ENCODE measurements at places on chromosomes 16 and 17.

DNA sequence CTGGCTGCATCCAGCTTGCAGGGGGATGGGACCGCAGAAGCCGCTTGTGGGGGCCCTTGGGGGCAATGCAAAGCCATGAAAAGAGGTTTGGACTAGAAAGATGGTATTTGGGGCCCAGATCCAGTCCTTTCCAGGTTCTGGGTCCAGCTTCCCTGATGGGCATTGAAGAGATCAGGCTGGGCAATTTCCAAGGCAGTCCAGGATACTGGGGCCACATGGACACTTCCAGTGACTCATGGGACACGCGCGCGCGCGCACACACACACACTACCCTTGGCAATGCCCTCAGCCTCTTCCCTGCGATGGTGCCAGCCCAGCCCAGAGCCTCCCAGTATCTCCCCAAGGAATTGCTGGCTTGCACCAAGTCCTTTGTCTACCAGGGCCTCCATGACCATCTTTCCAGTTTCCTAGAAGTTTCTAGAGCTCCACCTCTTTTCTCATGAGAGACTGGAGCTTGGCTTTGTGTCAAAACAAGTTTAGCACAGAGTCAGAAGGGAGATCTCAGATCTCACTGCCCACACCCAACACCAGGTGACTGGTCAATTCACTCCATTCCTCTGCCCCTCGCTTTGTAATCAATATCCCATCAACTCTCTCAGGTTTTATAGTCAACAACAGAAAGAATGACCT, 44.3 kb downstream of the WNT3 start:
- DNase-seq = no peak

- no peak for DNase-seq
Measured at GRCh38 chr17:73369111-73369521, 57.3 kb upstream of the CDC42EP4 start.

- peak; percentile 55 for DNase-seq
Measured at GRCh38 chr16:11255737-11256660, at the start of gene SOCS1. SOCS1 (minus strand) TSS chr16:11256204; CDS start chr16:11255478, 726 bp downstream.

GRCh38 chr17:45789874-45790273, 5.8 kb downstream of the CRHR1 start:
- DNase-seq = no peak

- no peak for DNase-seq
Measured at GRCh38 chr16:65688301-65688700, 566.4 kb upstream of the CDH11 start.

- no peak for DNase-seq
Measured at GRCh38 chr17:75456039-75456416, 407 bp upstream of the TMEM94 start.

DNA sequence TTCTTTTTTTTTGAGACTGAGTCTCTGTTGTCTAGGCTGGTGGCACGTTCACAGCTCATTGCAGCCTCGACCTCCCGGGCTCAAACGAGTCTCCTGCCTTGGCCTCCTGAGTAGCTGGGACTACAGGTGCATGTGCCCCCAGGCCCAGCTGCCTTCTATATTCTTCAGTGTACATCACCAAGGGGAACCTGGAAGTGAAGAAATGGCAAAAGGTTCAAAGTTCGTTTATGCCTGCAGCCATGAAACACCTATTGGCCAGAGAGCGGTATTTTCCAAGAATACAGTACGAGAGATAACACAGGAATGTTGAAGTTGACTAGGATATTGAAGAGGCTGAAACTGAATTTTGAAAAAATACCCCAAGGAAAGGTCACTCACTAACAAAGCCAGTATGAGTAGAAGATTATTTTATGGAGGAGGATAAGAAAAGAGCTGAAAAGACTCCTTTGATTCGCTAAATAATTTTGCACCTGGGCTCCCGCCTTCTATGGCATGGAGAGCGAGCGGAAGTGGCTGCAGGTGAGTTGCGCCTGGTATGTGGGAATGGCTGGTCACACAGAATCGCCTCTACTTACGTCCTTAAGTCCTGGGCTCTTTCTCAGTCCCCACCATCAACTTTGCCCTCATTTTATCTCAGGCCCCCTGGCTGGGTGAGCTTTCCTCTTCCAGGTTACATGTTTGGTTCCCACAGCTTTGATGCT, 9.8 kb downstream of the ST6GALNAC1 start:
- no peak for DNase-seq

DNA sequence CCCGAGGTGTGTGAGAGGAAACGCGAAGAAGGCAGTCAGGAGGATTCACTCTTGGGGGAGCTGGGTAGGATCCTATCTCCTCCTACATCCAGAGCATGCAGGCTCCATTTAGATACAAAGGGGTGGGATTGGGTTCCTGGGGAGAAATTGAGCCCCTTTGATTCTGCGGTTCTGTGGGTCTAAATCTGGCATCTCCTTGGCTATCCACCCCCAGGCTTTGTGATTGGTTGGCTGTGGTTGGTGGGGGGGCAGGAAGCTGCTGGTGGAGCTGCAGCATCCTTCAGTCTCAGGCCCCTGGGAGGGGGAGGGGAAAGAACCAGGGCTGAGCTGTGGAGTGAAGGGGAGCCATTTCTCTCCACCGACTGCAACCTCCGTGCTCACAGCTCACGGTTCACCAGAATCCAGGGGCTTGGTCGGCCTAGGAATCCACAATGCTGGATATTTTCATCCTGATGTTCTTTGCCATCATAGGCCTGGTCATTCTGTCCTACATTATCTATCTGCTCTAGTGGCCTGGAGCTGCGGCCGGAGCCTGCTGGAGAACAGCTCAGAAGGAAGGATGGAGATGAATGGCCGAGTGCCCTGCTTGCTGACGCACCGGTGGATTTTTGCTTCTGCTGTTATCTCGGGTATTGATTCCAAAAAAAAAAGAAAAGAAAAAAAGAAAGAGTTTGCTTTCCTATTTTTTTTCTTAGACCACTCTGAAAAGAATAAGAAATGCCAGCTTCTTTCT, at the start of gene LASP1NB:
Gene LASP1NB (plus strand): TSS at position 352 of the 733 bp plus-strand sequence.
- DNase-seq = no peak
